AG20443 (cell line): ENCODE measurements at places on chromosomes 7 and 10.

DNA sequence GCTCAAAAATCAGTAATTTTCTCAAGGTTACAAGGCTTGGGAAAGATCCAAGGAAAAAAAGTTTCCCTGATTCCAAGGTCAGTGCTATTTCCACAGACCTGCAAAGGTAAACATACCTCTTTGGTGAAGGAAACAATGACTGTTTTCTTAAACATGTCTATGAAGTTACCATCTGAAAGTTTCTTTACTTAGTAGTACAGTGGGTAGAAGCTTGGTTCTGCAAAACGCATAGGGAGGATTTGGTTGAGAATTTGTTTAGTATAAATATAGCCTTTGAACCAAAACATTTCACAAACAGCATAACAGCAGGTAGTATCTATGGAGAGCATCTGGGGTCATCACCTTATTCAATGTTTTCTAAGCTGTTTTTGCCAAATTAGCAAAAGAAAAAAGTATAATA is 169.6 kb downstream of the CCSER2 start:
- DNase-seq: no peak

- DNase-seq: peak; percentile 56
Observed at GRCh38 chr10:113058523-113059370, 108.7 kb downstream of the TCF7L2 start.

- DNase-seq: no peak
Observed at GRCh38 chr10:13624630-13625029, 37.9 kb downstream of the PRPF18 start.

DNA sequence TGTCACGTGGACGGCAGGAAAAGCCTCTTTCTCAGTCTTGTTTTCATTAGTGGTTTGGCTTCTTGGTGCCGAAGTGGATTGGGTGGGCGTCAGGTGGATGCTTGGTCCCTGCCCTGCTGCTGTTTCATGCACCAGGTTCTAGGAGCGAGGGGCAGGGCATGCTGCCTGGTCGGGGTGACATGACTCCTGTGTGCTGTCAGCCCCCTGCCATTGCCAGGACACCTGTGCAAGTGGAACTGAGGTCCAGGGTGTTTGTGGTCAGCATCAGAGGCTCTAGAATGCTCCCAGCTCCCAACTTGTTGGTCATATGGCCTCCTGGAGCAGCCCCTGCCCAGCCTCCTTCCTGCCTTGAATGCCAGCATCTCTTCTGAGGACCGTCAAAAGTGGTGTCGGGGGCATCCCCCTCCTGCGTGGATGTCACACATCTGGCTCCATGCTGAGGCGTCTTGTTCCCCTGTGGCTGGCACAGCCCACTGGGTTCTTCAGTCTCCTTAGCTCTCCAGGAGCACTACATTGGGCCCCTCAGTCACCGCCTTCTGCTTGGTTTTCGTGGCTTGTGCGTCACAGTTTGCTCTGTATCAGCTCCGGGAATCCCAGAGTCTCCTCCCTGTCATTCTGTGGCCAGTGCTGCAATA is 24.8 kb downstream of the ADCY1 start:
- peak; percentile 4 for DNase-seq

- peak; percentile 45 for DNase-seq
Observed at GRCh38 chr10:101775273-101776160, at the start of gene FGF8. FGF8 (minus strand) TSS chr10:101776114; CDS start chr10:101775900, 214 bp downstream.

DNA sequence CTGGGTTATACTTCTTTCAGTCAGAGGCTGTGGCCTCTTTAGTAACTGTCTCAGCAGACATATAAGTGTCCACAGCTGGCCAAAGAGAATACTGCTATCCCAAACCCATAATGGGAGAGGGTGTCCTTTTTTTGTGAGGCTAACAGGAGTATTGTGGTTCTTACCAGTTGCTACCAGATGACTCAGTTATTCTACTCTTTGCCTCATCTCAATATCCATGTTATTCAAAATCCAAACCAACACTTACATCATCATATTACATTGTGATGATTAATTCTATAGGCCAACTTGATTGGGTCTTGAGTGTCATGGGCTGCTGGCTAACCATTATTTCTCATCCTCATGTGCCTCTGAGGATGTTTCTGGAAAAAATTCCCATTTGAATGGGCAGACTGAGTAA is 120.9 kb downstream of the TMEM168 start:
- DNase-seq: no peak

DNA sequence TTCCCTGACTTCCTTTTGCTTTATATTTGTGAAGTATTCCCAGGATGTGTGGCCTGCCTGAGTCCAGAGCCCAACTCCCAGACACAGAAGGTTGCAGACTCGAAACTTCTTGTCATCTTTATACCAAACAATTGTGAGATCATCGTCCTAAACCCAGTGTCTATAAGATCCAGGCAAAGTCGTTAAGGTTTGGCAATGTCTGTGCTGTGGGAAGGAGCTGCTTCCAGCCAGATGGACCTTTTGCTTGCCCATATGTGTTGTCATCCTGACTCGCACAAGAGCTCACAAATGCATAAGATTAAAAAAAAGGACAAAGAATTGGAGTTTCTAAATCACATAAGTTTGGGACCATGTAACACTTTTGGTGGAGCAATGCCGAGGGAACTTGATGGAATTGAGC is 37.0 kb downstream of the WNT2 start:
- peak; percentile 39 for DNase-seq

DNA sequence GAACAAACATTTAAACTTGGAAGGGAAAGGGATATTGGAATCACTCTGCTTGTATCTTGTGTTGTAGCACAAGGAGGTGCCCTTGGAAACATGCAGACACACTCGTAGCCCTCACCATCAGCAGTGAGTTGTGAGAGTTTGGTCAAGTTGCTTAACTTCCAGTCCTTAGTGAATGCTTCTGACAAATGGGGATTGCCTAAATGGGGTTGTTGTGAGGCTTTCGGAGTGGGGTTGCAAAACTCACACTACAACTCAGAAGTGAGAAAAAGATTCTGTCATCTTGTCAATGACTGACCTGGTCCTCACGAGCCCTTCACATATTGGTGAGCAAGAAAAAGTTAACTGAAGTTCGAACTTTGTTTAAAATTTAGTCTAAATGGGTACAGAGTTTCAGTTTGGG is 29.0 kb upstream of the GSDME start:
- DNase-seq: peak; percentile 19

DNA sequence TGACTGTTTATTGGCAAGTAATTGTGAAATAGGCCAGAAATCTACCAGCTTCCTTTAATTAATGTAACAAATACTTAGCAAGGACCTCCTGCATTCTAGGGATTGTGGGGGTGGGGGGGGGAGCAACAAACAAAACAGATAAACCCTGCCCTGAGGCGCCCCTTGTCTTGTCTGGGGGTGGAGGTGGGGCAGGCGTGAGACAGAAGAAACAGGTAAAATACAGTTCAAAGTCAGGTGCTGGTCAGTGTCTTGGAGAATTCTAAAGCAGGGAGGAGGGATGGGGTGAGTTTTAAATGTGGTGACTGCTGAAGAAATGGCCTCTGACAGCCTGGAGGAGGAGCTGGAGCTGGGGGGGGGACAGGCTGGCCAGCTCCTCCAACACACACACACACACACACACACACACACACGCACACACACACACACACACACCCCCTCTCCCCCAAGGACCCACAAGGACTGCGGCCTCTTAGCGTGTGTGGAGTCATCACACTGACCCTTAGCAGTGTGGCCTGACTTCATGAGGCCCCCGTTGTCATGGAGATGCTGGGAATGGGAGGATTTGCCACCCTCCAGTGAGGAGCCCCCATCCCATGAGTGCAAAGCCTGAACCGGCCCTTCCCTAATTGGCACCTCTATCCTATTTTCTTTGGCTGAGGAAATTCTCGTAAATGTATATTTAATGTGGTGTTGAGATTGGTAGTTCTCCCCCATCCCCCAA is 190.4 kb downstream of the MGMT start:
- no peak for DNase-seq

- DNase-seq: no peak
Observed at GRCh38 chr10:85995791-85996190, 370.8 kb downstream of the GRID1 start.

GRCh38 chr7:100119970-100120732 is 717 bp downstream of the CNPY4 start:
- peak; percentile 82 for DNase-seq

GRCh38 chr10:103550229-103550628 is 56.7 kb downstream of the NEURL1 start:
- no peak for DNase-seq

DNA sequence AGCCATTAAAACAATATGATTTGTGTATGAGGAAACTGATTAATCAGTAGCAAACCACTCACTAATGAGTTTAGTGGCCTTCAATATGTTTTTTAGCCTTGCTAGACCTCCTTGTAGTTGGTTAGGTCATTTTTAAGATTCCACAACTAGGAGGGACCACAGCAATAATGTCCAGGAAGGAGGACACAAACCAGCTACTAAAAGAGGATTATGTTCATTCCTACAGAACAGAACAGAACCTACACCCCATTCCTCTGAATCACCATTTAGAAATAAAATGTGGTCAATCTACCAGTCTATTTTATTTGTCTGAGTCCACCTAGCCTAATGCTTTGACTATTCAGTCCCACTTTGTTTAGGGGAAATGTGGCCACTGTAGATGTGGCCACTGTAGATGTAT is 226.3 kb downstream of the GLI3 start:
- DNase-seq: peak; percentile 40

- no peak for DNase-seq
Observed at GRCh38 chr10:125584954-125585353, 98.0 kb downstream of the TEX36 start.

DNA sequence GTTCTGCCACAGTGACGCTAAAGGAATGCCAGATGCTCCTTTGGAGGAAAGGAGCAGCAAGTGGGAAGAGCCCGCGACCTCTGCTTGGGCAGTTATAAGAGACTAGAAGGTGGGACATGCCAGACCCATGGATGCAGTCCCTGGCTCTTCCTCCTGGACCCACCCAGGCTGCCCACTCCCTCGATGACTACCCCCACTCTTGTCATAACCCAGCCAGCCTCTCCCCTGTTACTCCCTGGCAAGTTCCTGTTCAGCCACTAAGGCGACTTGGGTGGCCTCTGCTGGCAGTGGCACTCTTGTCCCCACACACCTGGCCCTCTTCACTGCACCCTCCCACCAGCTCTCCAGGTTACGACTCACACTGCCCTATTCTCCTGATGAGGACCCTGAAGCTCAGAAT is 33.5 kb downstream of the COL13A1 start:
- no peak for DNase-seq

- peak; percentile 38 for DNase-seq
Observed at GRCh38 chr10:14173391-14173705, 157.4 kb downstream of the FRMD4A start.

DNA sequence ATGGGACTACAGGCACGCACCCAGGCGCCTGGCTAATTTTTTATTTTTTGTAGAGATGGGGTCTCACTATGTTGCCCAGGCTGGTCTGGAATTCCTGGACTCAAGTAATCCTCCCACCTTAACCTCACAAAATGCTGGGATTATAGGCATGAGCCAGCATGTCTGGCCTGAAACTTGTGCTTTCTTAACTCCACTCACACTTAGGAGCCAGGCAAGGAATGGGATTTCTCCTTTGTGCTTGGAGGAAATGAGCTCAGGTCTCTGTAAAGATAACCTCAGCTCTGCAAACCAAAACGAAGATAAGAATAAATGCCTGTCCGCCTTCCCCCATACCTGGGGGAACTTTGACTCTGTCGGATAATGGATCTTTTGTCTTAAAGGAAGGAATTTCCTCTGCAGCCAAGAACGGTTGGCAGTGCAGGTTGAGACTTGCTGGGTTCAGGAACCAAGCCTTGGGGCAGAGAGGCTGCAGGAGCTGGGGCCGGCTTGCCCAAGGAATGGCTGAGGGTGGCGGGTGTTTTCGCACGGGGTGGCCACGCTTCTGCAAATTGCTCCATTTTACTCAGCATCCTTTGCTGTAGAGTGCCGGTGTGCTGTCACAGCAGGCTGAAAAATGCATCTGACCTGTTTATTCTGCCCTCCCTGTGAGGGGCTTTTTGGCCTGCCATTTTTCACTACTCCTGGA is 174.2 kb downstream of the KIAA1217 start:
- DNase-seq: no peak

GRCh38 chr10:6741541-6741941 is 161.5 kb upstream of the PRKCQ start:
- DNase-seq: no peak

GRCh38 chr10:103850572-103850895 is 4.8 kb downstream of the SH3PXD2A start:
- no peak for DNase-seq

DNA sequence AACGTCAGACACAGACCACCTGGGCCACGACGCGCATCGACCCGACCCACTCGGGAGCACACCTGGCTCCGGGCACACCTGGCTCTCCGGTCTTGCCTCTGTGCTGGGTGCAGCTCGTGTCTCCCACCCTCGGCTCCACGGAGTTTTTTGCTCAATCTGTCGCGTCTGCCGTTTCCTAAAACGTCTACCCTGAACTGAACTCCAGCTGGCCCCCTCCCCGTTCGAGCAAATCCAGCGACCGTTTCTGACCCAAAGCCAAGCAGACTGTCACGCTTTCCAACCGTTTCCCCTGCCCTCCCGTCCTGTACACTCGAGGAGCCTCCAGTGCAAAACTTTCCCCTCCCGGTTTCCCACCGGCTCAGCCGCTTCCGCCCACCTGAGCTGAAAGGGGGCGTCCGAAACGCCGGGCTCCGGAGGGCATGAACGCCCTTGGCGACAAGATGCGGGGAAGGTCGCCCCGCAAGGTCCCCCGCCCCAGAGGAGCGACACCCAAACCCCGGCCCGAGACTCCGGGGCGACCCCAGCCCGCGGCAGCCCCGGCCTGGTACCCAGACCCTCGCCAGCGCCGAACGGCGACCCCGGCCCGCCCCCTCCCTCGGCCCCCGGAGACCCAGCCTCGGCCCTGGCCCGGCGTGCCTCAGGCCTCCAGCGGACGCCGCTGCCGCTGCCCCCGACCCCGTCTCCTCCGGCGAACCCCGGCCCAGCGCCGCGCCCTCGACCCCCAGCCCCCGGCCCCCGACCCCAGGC is 557 bp downstream of the CYTH3 start:
- peak; percentile 43 for DNase-seq

DNA sequence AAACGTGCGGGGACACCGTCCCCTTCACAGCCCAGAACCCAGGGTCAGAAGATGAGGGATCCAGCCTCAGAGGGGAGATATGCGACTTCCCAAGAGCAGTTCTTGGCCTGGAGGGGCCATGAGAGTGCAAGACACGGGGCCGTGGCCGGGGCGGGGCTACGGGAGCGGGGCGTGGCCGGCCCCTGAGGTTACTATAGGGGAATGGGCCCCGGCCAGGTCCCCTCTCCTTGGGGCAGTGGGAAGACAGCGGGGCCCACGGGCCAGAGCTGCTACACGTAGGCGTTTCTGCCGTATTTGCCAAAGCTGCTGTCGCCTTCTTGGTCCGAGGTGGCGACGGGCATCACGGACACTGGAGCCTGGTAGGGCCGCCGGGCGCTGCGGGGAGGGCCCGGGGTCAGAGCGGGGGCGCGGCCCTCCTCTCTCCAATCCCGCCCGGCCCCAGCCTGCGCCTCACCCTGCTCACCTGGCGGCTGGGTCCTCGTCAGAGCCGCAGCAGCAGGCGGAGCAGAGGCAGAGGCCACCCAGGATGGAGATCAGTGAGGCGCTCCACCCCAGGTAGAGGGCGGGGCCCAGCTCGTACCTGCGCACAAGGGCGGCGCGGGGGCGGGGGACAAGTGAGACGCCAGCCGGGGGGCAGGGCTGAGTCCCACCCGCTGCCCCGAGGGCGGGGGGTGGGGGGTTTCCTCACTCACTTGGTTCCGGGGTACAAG is 5.3 kb downstream of the CLDN15 start:
- no peak for DNase-seq
